ENCODE measurements at places on chromosomes 13 and 19. TPM values are rescaled to one million over a fixed set of nuclear protein-coding genes. Genes with fewer than 3 reads are reported as not detected.

- DNase-seq, result no peak
Measured at GRCh38 chr13:32998966-32999365, 17.3 kb upstream of the KL start.

- DNase-seq, result no peak
Measured at GRCh38 chr13:28056970-28057712, 43.2 kb downstream of the FLT3 start.

DNA sequence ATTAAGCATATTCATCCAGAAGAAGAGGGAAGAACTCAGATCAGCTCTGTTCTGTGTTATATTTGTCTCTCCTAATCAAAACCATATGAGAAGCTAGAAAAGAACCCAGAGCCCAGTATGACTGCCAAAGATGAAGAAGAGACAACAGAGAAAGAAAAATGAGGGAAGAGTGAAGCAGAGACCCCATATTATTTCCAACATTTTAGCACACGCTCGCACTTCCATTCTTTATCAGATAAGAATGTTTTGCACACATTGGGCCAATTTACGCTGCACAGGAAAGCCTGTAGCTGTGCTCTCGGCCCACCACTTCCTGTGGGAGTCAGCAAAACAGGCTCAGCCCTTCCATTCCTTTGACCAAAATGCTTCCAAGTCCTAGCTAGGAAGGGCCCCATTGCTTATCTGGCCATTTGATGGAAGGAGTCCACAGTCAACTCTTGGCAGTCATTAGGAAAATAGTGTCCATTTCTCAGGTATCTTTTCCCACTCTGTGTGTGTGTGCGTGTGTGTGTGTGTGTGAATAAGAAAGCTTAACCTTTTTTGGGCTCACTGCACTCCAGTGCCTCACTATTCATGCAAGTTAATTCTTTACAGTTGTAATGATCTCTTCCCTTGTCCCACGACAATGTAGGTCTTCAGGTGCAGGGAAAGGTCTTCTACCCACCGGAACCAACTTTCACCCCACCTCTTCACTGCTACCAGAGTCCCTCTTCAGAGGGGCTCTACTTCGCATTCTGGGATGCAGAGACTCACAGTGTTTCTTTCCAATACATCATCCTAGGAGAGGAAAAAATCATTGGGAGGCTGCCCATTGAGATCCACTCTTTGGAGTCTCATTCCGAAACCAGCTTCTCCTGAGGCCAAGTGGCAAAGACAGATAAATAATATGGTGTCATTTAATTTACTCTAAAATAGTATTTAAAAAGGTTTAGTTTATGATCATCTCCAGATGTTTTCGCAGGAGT lies 237.5 kb downstream of the COG6 start:
- DNase-seq, result peak; percentile 26

- no peak for DNase-seq
Measured at GRCh38 chr13:21055511-21056045, 5.8 kb downstream of the LATS2 start.

- DNase-seq, result peak; percentile 80
Measured at GRCh38 chr19:18205200-18205892, 1.5 kb upstream of the RAB3A start.

DNA sequence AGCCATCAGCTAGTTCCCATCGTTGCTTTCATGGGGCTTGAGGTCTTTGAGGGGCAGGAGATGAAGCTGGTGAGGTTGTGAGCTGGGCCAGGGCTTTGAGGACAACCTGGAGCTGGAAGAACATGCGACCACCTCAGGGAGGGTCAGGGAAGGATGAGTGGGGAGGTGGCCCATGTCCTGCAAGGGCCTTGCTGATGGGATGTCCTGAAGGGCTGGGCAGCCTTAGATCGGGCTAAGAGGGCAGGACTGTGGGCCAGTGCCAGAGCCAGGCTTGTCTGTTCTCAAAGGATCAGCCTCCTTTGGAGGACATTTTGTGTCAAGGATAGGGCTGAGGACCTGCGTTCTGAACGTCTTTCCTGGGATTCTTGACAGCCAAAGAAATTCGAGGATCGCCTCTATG lies 10.5 kb downstream of the CYTH2 start:
- DNase-seq, result no peak

- DNase-seq, result no peak
Measured at GRCh38 chr19:50428772-50429463, 3.8 kb upstream of the MYBPC2 start.

DNA sequence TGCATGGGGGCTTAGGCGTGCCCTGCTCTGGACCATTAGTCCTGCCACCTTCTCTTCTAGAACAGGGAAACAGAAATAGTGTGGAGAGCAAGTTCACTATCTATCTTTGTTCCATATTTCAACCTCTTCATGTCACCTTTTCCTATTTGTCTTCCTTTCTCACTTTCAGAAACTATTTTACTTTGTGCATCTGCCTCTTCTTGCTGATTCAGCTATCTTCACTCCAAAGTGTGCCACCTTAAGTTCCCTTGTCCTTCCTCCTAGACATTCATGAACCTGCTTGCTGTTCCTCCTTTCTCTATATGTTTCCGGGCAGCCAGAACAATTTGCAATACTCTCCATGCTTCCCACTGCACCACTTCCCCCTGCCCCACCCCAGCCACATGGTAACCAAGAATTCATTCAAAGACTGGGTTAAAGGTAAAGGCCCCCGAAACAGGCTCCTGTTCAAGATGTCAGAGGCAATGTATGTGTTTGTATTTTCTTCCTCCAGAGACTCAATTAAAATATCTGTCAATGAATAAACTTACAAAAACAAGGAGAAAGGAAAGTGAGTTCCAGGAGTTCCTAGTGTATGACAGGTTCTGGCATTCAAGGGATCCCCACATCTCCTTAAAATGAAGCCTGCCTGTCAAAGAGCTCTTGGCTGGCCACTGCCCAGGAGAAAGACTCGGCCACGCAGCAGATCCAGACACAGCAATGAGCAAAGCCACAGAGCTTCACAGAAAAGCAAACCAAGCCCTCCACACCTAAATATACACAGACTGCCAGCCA lies 268.1 kb downstream of the DNAJC15 start:
- no peak for DNase-seq

DNA sequence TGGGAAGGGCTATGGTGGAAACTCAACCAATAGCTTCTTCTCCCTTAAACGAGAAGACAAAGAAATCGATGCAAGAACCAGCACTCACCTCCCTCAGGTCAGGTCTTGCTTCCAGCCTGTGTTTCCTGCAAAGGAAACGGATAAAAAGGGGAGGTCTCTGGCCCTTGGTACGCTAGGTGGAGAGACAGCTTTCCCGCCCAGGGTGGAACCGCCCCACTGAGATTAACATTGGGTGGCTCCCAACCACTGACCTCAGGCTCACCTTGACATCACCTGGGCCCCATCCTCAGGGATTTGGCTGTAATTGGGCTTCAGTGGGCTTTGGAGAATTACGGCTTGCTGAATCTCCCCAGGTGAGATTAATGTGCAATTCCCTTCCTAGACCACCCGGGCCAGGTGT lies at the start of gene NLRP7:
NLRP7 (minus strand) TSS at position 150 of the 400 bp plus-strand sequence.
- no peak for DNase-seq

DNA sequence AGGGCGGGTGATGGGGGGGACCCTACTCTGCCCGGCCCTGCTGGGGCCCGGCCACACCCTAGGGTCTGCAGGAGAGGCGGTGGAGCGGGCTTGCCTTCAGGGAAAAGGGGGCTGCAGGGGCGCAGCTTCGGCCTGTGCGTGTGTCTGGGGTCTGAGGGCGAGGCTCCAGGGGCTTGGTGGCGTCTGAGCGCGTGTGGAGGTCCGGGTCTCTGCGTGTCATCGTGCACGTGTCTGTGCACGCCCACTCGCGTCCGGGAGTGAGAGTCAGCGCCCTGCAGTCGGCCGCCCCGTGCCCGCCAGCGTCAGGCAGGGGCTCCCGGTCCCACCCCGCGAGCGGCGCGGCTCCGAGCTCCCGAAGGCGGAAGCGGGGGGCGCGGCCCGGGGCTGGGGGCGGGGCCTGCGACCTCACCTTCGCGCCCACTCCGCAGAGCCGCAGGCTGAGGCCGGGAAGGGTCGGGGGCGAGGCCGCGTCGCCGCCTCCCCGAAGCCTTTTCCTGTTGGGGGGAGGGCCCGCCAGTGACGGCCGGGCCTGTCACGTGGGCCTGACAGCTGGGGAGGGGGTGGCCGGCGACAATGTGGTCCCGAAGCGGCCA lies at the start of gene ARHGAP45:
ARHGAP45 (plus strand) TSS at position 420 of the 593 bp plus-strand sequence. CDS start 239 bp downstream, outside the sequence.
- DNase-seq, result peak; percentile 69

- DNase-seq, result peak; percentile 37
Measured at GRCh38 chr19:35975608-35976214, 19.3 kb upstream of the SDHAF1 start.

DNA sequence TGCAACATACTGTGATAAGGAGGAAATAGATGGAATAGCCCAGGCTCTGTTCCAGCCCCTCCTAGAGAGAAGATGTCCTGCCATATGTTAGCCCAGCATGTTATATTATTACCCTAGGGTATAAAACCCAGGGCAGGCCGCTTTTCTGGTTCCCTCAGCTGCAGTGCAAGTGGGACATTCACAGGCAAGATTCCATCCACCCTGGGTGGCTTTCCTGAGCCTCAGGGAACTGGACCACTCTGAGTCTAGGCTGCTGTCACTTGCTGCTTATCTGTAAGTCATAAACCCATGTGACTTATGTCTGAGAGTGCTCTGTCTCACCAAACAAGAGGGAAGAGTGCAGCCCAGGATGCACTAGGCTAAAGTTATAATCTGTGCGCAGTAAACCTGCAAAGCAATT lies 413.2 kb downstream of the MZT1 start:
- DNase-seq, result no peak

DNA sequence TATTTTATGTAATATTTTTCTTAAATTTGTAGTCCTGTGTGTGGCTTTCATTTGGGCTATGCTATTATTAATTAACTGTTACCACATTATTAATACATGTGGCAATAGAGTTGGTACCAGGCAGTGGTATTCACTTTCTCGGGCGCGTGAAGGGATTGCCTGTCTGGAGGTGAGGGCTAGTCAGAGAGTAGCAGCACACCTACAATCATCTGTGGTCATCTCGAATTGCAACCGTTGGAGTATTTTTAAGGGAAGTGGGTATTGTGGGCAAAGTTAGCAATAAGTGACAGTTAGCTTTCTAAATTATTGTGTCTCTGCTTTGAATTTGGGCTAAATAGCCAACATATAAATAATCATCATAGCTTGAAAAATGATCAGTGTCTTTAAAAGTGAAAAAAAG lies 20.0 kb upstream of the GPR18 start:
- DNase-seq, result no peak

GRCh38 chr19:51346742-51347141 lies 4.8 kb upstream of the VSIG10L start:
- no peak for DNase-seq

GRCh38 chr19:11102944-11103343 lies 13.7 kb downstream of the LDLR start:
- DNase-seq, result no peak

- no peak for DNase-seq
Measured at GRCh38 chr13:20099319-20099718, 61.5 kb downstream of the GJA3 start.

- DNase-seq, result no peak
Measured at GRCh38 chr13:106311004-106311403, 224.5 kb downstream of the EFNB2 start.

- DNase-seq, result no peak
Measured at GRCh38 chr13:109959903-109960302, 173.5 kb upstream of the IRS2 start.

- DNase-seq, result no peak
Measured at GRCh38 chr13:53073711-53074110, 45.1 kb downstream of the OLFM4 start.

DNA sequence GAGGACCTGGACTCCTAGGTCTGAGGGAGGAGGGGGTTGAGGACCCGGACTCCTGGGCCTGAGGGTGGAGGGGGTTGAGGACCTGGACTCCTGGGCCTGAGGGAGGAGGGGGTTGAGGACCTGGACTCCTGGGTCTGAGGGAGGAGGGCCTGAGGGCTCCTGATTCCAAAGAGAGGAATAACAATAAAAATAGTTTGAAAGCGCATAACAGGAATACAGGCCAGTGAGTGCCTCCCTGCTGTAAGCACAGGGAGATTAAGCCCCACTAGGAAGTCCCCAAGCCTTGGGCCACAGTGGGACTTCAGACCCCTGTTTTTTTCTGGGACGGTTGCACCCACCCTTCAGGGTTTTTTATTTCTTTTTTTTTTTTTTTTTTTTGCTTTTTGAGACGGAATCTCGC lies 1.2 kb upstream of the SBK2 start:
- no peak for DNase-seq

- DNase-seq, result no peak
Measured at GRCh38 chr19:13026462-13027370, 31.4 kb downstream of the NFIX start.

DNA sequence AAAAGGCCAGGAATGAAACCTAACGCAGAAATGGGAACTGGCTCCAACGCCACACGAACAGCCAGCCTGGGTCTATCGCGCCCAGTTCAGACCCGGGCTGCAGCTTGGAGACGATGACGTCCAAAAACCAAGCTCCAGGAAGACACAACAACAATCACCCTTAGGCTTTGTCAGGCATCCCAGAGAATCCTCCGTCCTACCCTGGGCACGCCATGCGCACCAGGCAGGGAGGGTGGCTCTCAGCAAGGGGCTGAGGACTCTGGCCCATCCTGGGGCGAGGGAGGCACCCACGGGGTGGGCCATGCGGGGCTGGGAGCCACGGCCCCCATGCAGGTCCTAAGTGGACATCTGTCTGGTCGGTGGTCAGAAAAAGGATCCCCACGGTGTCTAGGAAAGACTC lies 9.0 kb downstream of the RASA3 start:
- no peak for DNase-seq

- no peak for DNase-seq
Measured at GRCh38 chr19:48553676-48554384, 1.9 kb downstream of the SULT2B1 start.

GRCh38 chr19:6707658-6708018 lies 12.8 kb downstream of the C3 start:
- no peak for DNase-seq

GRCh38 chr19:45492627-45493470 lies 4.0 kb downstream of the RTN2 start:
- DNase-seq, result no peak

- DNase-seq, result peak; percentile 60
Measured at GRCh38 chr19:45153339-45154063, 7.3 kb downstream of the NKPD1 start.

DNA sequence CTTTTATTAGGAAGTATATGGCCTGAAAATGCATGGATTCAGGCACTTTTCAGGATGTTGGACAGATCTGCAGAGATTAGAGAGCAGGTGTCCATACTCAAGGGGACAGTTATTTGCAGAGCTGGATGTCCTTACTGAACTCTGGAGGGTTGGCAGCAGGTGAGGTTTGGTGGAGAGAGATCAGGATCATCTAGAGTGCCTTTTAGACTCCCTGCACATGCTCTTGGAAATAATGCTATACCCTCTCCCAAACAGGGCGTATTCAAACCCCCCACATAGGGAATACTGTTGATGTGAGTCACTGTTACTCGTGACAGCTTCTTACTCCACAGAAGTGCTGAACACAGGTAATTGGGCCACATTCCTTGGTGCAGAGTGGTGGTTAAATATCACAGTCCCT lies 725.7 kb upstream of the SGCG start:
- DNase-seq, result no peak

The FCGBP gene
- total RNA-seq, result 0.27 TPM

The FBXO27 gene
- 0.27 TPM for total RNA-seq

The SIGLEC5 gene
- total RNA-seq, result 2.2 TPM

The KANK3 gene
- 0.27 TPM for total RNA-seq

The PGLYRP1 gene
- 1.3 TPM for total RNA-seq

The NANOS3 gene
- 2.7 TPM for total RNA-seq

The KLK8 gene
- total RNA-seq, result not detected

The ZNF681 gene
- total RNA-seq, result 2.2 TPM

The DAND5 gene
- total RNA-seq, result under 0.01 TPM

The ALKBH7 gene
- 66.0 TPM for total RNA-seq

The ZNF222 gene
- total RNA-seq, result 2.7 TPM

The SIGLEC11 gene
- under 0.01 TPM for total RNA-seq

The FGF22 gene
- total RNA-seq, result under 0.01 TPM

The CCDC106 gene
- total RNA-seq, result 8.3 TPM

The APC2 gene
- 0.27 TPM for total RNA-seq

The ASF1B gene
- total RNA-seq, result 15.6 TPM

The SELENOV gene
- not detected for total RNA-seq

All from hematopoietic multipotent progenitor cell (in vitro differentiated cells).